AG09309 (cell line): ENCODE measurements at places on chromosomes 1 and 21.

GRCh38 chr1:236395230-236395946 is 1.3 kb downstream of the EDARADD start:
- DNase-seq: no peak

- DNase-seq: no peak
Measured at GRCh38 chr1:66245691-66246090, 288.3 kb upstream of the SGIP1 start.

GRCh38 chr1:51955797-51956527 is 34.5 kb downstream of the RAB3B start:
- no peak for DNase-seq

DNA sequence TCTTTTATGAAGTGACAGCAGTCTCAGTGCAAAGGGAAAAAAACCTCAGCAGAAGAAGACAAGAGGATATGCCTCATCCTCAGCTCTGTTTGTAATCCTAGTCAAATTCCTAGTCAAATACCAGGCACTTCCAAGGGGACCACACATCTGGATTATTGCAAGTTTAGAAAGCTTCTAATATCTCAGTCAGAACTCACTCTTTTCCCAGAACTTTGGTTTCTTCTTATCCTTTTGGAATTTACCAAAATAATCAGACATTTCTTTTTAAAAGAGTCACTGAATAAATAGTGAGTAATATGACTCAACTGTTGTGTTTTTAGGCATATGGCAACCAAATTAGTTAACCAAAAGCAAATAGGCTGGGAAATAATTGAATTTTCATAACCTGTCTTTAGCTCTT is 47.8 kb downstream of the PRRX1 start:
- DNase-seq: no peak

- no peak for DNase-seq
Measured at GRCh38 chr1:160844447-160845232, 18.0 kb downstream of the CD244 start.

- DNase-seq: peak; percentile 99
Measured at GRCh38 chr21:41612674-41613532, 104.9 kb upstream of the TMPRSS2 start.

- no peak for DNase-seq
Measured at GRCh38 chr1:237672748-237673147, 218.0 kb downstream of the ZP4 start.
